ENCODE measurements at places on chromosomes 13 and 19.

DNA sequence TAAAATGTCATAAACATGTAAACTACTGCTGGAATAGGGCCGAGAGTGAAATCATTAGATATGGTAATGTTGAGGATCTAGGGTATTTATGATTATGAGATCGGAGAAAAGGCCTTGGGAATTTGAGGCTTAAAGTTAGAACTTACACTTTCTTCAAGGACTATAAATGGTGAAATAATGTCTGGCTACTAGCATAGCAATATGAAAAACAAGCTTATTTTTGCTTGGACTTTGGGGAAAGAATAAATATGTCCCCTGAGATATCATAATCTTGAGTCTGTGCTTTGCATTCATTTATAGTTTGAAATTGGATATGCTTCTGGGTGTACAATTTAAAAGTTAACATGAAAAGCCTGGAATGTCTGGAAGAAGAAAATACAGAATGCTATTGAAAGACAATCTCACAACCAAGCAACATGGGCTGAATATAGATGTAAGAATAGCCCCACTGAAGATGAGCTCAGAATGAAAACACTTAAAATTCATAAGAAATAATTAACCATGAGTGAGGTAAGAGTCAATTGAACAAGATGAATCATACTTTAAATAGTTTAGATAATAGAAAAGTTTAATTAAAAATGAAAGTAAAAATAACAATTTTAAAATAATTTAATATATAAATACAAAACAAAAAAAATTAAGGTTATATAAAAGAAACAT lies 1555.4 kb upstream of the MIR17HG start:
- DNase-seq = no peak

DNA sequence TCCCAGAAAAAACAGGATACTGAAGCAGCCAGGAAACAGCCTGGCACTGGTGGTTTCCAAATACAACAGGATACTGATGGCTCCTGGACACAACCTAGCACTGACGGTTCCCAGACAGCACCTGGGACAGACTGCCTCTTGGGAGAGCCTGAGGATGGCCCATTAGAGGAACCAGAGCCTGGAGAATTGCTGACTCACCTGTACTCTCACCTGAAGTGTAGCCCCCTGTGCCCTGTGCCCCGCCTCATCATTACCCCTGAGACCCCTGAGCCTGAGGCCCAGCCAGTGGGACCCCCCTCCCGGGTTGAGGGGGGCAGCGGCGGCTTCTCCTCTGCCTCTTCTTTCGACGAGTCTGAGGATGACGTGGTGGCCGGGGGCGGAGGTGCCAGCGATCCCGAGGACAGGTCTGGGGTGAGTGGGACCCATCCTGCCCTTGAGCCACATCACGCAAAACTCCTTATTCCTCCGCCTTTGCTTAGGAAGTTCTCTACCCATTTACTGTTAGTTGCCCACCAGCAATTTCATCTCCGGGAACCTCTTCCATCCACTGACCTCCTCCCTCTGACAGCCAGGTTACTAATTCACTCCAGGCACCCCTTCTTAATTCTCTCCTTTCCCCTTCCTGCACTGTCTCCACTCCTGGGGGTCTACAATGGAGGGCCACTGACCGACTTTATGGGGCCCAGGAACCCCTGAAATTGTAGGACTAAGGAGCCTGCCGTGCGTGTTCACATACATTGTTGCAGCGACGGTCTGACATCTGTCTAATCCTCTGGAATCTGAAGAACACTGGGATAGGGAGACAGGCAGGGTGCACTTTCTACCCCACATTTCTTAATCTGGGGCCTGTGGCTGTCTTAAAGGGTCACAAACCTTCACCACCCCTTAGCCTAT lies 1.2 kb downstream of the ITPKC start:
- DNase-seq = no peak

DNA sequence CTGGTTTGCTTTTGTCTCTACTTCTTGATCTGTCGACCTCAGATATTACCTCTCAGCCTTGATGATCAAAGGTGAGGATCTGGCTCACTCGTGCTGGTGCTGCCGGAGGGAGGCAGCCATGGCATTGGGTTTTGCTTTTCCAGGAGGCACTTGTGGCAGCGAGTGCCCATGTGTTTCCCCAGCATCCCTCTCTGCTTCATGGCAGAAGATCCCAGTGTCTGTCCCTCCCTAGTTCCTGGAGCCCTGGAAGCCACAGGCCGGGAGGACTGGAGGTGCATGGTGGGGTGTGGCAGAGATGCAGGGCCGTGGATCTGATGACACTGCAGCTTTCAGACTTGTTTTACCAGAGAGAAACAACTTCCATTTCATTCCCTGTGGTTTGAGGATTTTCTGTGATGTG lies 47.5 kb downstream of the ANKRD10 start:
- no peak for DNase-seq

DNA sequence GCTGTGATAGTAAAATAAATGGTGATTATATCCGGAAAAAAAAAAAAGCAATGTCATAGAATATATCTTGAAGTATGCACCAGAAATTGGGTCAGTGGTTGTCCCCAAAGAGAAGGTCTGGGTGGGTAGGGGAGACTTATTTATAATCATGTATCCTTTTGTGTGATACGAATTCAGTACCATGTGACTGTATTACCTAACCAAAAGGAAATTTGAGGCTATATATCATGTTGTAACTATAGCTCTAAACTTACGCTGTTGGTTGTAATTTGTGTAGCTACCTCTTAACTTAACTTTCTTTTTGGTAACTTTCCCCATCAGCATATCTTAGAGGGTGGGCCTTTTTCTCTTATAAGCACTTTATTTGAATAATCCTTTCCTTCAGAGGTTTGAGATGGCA lies 25.2 kb upstream of the KCTD4 start:
- DNase-seq = no peak

DNA sequence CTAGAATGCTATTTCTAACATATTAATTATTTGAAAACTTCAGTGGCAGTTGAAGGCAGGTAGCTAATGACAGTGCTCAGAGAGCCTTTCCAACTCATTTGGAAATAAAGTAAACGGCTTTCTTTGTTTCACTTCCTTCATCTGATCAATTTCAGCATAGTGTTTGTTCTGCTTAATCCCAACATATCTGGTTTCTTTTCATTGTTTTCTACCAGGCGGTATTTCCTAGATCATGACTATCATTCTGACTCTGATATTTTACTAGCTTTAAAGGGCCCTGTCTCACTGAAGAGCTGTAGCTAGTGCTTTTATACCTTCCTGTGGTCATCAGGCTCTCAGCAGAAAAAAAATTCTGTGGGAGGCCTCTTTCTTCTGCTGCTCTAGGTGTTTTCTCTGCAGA lies 178.6 kb downstream of the RBM26 start:
- DNase-seq = no peak

- DNase-seq = no peak
Measured at GRCh38 chr13:44386913-44387556, 13.4 kb downstream of the SERP2 start.

GRCh38 chr13:19685034-19685433 lies 51.6 kb downstream of the MPHOSPH8 start:
- no peak for DNase-seq

- DNase-seq = no peak
Measured at GRCh38 chr13:35832551-35832950, 298.6 kb downstream of the DCLK1 start.

DNA sequence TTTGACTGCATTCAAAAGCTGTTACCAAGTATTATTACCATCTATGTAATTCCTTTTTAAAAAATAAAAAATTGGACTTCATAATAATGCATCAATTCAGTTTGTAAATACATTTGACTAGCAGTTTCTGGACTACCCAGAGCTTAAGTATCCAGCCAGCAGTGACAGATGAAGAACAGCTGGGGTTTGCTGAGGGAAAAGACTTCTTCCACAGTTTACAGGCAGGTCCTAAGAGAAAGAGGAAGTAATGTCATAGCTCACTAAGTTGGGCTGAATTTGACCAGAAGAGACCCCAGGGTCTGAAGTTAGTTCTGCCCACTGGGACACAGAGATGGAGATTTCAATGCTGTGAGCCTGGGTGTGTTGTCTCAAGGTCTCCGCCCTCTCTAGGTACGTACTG lies 96.4 kb downstream of the MBNL2 start:
- DNase-seq = no peak

- no peak for DNase-seq
Measured at GRCh38 chr19:2555422-2556220, 79.7 kb downstream of the GADD45B start.

- DNase-seq = no peak
Measured at GRCh38 chr13:80504453-80504852, 163.5 kb upstream of the SPRY2 start.

DNA sequence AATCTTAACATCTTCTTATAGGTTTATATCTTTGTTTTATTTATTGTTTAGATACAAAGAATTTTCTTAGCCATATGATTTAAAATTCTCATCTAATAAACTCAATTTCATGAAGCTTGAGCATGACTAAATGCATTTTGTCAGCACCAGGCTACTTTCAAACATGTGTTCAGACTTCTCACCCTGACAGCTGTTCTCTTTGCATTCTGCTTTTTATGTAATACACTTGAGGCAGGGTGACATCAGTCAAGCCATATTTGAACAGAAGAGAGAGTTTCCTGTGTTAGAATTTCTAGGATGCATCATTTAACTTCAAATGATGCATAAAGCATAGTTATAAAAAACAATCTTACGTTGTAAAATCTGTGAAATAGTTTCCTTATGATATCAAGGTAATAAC lies 1295.1 kb upstream of the PCDH20 start:
- DNase-seq = no peak

DNA sequence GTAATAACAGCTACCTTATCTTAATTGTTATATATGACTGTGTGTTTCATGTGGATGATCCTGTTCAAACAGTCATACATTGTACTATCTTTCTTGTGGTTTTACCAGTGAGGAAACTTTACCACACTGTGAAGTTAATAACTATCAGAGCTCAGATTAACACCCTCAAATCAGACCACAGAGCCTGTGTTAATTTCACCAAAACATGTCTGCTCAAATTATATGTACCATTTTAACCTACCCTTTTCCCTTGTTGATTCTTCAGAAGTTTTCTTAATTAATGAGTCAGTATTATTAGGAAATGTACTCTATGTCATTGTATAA lies 1.8 kb upstream of the ZNF331 start:
- no peak for DNase-seq

DNA sequence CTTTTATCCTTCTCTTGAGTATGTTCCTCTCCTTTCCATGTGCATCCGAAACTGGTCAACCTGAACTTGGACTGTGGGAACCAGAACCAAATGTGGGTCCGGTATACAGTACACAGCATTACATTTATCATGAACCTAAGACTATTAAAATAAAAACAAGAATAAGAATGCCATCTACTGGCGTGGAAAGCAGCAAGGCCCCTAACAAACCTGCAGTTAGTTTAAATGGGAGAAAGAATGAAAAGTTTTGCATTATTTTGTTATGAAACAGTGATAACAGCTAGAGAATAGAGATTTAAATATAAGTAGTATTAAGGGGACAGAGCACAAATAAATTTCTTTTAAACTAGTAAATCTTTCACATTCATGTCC lies 159.5 kb downstream of the RBM26 start:
- DNase-seq = no peak

- DNase-seq = no peak
Measured at GRCh38 chr13:98526182-98526512, 50.8 kb downstream of the STK24 start.

- no peak for DNase-seq
Measured at GRCh38 chr13:99435998-99436397, 65.3 kb upstream of the TM9SF2 start.

GRCh38 chr13:33184112-33184490 lies 101.5 kb downstream of the STARD13 start:
- no peak for DNase-seq

- DNase-seq = no peak
Measured at GRCh38 chr13:30410705-30411125, 11.6 kb upstream of the UBE2L5 start.

- no peak for DNase-seq
Measured at GRCh38 chr13:98443800-98444325, 133.0 kb downstream of the STK24 start.

DNA sequence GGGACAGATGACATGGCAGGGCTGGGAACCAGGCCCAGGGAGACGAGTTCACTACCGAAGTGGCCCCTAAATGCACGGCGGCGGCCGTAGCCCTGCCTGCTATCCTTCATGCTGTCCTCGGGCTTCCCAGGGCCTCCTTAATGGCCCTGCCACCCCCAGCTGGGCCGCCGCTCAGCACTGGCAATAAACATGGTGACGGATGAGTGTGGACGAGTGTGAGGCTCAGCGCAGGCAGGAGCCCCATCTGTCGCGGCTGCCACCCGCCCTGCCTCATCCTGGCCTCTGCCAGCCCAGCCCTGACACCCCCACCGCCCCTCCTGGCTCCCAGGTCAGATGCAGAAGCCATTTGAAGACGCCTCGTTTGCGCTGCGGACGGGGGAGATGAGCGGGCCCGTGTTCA lies 13.6 kb downstream of the PIN1 start:
- no peak for DNase-seq

GRCh38 chr13:74770361-74770760 lies 636.2 kb upstream of the KLF12 start:
- no peak for DNase-seq

DNA sequence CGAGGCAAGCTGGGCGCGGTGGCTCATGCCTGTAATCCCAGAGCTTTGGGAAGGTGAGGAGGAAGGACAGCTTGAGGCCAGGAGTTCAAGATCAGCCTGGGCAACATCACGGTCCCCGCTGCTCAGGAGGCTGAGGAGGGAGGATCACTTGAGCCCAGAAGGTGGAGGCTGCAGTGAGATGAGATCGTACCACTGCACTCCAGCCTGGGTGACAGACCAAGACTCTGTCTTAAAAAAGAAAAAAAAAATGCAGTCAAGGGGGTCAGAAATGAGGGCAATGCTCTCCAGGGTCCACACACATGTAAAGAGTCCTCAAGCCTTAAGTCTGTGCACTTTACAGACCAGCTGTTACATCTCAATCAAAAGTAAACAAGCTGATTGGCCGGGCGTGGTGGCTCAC lies 8.5 kb downstream of the R3HDM4 start:
- no peak for DNase-seq

DNA sequence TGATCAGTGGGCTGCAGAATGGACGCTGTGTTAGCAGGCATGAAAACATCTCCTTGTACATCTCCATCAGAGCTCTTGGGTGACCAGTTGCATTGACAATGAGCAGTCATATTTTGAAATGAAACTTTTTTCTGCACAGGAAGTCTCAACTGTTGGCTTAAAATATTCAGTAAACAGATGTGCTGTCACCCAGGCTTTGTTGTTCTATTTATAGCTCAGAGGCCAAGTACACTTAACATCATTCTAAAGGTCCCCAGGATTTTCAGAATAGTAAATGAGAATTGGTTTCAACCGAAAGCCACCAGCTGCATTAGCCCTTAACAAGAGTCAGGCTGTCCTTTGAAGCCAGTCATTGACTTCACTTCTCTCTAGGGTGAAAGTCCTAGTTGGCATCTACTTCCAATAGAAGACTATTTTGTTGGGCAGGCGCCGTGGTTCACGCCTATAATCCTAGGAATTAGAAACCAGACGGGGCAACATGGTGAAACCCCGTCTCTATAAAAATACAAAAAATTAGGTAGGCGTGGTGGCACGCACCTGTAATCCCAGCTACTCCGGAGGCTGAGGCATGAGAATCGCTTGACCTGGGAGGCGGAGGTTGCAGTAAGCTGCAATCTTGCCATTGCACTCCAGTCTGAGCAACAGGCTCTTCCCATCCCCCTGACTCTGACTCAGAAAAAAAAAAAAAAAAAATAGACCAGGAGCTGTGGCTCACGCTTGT lies 7.9 kb upstream of the PDE4A start:
- DNase-seq = peak; percentile 56

Data from stimulated activated naive B cell treated with anti-CD40 and anti-IgM and Interleukin-4, amounts not matched to agents 10 μg/mL and 1 μg/mL and 100 μg/mL, for 72 hours (primary cell).